HuH-7.5 (cell line): ENCODE measurements at places on chromosomes 5 and 9.

GRCh38 chr5:93532370-93532769, 48.6 kb downstream of the NR2F1-AS1 start:
- DNase-seq = peak; percentile 14

- DNase-seq = no peak
Observed at GRCh38 chr5:175219366-175219765, 224.6 kb downstream of the DRD1 start.

DNA sequence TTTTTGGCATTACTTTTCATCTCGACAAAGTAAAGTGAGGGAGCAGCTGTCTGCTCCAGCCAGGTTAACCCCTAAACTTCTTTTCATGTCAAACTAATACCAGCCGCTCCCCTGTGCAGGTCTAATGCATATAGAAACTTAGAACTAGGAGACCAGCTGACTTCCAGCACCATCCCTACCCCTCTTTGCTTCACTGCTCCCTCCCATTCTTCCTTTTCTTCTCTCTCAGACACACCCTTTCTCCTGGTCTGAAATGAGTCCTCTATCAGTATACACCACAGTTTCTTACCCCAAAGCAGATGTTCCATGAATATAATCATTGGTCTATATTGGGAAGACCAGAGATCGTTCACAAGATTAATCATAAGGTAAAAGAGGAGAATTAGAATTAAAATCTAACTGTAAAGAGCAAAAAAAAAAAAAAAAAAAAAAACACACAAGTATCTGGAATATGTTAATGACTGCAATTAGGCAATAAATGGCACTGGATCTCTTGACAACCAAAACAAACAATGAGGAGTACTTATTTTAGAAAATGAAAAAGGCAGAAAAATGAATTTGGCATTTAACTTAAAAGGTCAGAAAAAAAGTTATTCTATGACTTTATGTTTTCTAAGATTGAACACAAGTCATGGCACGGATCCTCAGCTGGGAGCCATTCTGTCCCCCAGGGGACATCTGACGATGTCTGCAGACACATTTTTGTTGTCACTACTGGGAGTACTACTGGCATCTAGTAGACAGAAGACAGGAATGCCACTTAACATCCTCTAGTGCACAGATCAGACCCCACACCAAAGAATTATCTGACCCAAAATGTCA, 209.8 kb downstream of the PJA2 start:
- DNase-seq = no peak

DNA sequence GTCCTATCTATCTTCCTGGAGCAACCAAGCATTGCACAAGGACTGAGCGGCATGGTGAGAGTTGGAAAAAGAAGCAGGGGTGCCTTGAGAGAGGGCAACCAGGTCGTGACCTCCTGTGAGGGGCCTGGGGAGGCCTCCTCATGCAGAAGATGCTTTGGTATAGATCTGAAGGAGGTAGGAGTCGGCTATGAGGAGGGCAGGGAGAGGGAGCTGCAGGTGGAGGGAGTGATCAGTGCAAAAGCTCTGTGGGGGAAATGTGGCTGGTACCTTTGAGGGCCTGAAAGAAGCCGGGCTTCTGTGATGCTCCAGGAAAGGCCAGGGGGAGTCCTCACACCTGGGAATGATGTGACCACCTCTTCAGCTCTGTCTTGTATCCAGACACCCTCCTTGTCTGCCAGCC, 3.6 kb upstream of the SLC25A48 start:
- DNase-seq = no peak

GRCh38 chr5:96146675-96147074, 185.0 kb upstream of the ELL2 start:
- no peak for DNase-seq

DNA sequence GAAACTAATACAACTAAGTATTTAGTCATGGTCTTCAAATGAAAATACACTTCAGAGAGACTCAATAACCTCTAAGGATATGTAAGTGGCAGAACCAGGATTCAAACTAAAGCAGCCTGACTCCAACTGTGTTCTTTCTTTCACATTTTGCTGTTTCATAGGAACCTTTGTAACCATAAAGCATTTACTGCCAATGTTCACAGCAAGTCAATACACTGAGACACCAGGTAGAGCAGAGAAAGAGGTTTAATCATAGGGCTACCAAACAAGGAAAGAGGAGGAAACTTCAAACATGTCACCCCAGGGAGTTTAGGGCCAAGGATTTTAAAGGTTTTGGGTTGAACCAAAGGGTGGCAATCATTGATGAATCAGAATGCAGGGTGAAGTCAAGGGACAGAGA, 263.1 kb upstream of the PTGER4 start:
- DNase-seq = no peak

DNA sequence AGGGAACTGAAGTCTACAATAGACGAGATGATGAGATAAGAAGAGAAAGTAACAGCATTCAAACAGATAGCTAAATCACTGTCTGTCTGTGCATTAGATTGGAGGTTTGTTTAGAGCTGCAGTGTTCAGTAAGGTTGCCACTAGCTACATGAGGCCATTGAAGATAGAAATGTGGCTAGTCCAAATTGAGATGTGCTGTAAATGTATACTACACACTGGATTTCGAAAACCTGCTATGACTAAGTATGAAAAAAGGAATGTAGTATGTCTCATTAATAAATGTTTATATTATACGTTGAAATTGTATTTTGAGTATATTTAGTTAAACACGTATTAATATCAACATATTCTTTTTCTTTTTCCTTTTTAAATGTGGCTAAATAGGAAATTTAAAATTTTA, 142.1 kb downstream of the XRCC4 start:
- no peak for DNase-seq

DNA sequence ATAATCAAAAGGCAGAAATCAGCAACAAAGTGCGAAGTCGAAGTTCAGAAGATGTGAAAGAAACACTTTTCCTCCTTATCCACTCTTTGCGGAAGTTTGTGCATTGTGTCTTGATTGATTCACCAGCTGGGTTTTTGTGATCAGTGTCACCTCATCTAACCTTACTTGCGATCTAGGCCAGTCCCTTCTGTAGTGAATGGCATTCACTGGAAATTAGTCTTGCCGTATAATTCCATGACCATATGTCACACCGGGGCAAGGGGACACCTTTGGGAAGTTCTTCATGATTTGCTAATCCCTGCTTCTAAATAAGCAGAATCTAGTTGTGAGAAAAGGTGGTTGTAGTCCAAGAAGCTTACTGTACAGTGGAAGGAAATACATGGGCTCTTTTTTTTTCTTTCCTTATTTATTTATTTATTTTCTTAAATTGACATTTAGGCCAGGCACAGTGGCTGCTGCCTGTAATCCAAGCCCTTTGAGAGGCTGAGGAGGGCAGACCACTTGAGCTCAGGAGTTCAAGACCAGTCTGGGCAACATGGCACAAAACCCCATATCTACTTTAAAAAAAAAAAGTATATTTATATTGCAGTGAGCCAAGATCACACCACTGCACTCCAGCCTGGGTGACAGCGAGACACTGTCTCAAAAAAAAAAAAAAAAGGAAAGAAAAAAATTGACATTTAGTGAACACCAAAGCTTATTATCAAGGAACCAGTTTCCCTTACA, 7.8 kb downstream of the RAI14 start:
- no peak for DNase-seq

- DNase-seq = no peak
Observed at GRCh38 chr5:109450129-109450877, 40.5 kb upstream of the PJA2 start.

DNA sequence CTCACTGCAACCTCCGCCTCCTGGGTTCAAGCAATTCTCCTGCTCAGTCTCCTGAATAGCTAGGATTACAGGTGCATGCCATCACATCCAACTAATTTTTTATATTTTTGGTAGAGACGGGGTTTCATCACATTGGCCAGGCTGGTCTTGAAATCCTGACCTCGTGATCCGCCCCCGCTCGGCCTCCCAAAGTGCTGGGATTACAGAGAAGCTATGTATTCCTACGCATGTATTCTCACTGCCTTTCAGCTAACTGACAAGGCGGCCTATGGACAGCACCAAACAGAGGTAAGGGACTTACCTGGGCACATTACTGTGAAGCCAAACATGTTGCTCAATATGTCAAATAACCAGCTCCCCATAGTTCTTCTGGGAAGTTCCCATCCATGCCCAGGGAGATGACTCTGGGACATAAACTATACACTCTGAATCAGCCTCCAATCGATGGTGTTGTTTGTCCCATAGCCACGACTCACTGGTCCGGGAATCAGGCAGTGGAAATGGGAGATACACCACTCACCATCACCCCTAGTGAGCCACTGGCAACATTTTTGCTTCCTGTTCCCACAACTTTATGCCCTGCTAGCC, 114.6 kb downstream of the SYK start:
- DNase-seq = no peak

GRCh38 chr9:15403155-15403554, 19.5 kb upstream of the SNAPC3 start:
- peak; percentile 13 for DNase-seq

- DNase-seq = no peak
Observed at GRCh38 chr5:122473138-122473843, 161.3 kb downstream of the SNCAIP start.

DNA sequence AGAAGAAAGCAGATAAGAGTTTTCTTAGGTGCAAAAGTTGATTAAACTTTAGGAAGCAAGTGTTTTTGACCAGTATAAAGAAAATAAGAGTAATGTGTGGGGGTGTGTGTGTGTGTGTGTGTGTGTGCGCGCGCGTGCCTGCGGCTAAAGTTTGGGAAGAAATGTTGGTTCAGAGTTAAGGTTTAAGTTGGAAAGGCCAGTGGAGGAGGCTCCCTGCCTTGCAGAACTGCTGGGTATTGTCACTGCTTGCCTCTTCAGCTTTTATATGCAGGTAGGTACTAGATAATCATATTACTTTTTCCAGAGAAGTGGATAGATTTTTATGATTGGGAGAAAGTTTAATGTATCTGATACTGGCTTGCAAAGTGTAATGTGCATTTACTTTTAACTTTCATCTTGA, 2.0 kb downstream of the PIK3R1 start:
- DNase-seq = no peak

DNA sequence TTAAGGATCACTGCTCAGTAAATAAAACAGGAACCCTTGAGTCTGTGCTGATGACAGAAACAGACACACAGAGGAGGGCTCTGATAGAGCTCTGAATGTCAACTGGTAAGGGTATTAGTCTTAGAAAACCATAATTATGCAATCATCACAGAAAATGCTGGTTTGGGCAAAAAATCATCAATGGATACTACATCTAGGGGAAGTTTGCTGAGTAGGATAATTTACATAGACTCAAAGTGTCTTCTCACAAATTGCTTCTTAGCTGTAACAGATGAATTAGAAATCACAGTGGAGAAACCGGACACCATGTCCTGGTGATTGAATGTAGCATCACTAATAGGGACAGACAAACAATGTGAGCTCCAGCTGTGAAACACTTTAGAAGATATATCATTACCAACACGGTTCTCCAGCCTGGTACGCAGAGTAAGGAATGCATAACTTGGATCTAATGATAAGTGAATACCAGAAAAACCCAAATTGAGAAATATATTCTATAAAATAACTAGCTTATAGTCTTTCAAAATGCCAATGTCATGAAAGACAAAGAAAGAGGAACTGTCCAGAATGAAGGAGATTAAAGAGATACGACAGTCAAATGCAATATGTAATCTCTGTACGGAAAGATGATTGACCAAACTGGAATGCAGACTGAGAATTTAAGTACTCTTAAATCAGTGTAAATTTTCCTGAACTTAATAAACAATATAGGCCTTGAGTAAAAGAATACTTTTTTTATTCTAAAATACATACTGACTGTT, 17.3 kb downstream of the CHD1 start:
- no peak for DNase-seq

DNA sequence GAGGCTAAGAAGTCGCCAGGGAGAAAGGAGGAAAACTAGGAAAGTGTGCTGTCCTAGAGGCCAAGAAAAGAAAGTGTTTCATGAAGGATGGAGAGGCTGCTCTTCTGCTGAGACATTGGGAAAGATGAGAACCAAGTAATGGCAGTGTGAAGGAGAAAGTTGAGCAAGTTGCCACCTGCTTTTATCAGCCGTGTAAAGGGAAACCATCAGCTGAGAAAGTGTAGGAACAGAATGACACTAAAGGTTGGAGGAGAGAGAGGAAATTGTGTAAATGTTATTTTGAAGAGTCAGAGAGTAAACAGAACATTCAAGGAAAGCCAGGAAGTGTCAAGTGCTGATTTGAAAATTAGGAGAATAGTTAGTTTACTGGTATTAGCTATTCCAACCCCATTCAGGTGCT, 125.0 kb downstream of the CEMIP2 start:
- DNase-seq = no peak

GRCh38 chr5:56783261-56783660, 32.1 kb upstream of the MAP3K1 start:
- DNase-seq = no peak

DNA sequence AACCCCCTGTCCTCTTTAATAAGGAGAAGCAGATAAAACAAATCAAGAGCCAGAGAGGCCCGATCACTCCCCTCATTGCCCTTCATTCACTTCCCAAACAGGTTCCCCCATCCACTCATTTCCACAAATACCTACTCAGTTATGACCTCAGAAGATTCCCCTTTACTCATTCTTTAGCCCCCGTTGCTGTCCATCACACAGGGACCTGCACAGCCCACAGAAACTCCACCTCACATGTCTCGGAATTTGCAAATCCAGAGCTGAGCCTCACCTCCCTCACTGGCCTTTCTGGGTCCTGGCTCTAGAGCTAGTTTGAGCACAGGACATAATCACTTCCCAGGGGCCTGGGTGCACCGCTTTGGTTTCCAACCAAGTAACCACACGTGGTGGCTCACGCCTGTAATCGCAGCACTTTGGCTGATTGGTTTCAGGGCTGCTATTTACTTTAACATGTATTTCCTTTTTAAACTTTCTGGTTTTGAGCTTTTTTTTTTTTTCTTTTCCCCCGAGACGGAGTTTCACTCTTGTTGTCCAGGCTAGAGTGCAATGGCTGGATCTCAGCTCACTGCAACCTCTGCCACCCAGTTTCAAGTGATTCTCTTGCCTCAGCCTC, 17.8 kb downstream of the ATP6V0E1 start:
- no peak for DNase-seq

- DNase-seq = no peak
Observed at GRCh38 chr5:171420431-171421241, 1.2 kb downstream of the FGF18 start.

- DNase-seq = no peak
Observed at GRCh38 chr5:164722702-164723101, 1217.3 kb downstream of the MAT2B start.

DNA sequence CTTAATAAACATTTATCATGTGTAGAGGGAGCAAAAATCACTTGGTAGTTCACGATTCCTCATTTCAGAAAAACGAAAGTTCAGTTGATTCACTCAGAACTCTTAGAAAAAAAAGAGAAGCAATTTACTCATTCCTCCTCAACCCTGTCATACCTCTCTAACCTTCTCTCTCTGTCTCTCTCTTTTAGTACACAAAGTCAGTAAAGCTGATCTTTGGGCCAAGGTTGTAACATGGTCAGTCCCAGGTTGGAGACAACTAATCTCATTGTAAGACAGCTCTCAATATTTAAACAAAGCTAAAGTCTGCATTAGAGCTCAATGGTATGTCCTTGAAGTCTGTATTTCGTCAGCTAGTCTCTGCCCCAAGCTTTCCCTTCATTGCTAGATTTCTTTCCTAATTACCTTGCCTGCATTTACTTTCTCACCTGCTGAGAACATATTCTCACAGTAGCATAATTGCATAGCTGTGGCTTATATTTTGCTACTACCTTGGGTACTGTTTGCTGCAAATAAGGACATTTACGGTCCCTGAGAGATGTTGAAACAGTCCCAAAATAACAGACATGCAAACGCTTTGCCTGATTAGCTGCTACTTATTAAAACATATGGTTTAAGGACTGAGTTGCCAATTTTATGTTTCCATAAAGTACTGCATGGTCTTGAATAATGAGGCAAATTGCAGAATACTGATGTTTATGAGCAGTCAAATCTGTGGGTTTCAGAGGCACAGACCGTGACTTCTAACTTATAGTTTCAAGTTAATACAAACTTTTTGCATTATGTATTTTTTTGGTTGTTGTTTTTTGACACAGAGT, 138.3 kb downstream of the GPBP1 start:
- no peak for DNase-seq
